Activated CD4-positive, alpha-beta memory T cell treated with anti-CD3 and anti-CD28 coated beads, Interleukin-2, amount 10 ng/mL, durations not matched to agents 7 days and 5 days (primary cell): ENCODE measurements at places on chromosomes 6 and 20. TPM values are rescaled to one million over a fixed set of nuclear protein-coding genes. Genes with fewer than 3 reads are reported as not detected.

EEF1E1 gene
- total RNA-seq: 29.8 TPM

FANCE gene
- total RNA-seq: 10.3 TPM

PERP gene
- 18.0 TPM for total RNA-seq

NKAIN2 gene
- not detected for total RNA-seq

KIF6 gene
- total RNA-seq: not detected

PAX1 gene
- total RNA-seq: not detected

ID4 gene
- total RNA-seq: not detected

BTN1A1 gene
- total RNA-seq: not detected

FOXA2 gene
- total RNA-seq: not detected

DNA sequence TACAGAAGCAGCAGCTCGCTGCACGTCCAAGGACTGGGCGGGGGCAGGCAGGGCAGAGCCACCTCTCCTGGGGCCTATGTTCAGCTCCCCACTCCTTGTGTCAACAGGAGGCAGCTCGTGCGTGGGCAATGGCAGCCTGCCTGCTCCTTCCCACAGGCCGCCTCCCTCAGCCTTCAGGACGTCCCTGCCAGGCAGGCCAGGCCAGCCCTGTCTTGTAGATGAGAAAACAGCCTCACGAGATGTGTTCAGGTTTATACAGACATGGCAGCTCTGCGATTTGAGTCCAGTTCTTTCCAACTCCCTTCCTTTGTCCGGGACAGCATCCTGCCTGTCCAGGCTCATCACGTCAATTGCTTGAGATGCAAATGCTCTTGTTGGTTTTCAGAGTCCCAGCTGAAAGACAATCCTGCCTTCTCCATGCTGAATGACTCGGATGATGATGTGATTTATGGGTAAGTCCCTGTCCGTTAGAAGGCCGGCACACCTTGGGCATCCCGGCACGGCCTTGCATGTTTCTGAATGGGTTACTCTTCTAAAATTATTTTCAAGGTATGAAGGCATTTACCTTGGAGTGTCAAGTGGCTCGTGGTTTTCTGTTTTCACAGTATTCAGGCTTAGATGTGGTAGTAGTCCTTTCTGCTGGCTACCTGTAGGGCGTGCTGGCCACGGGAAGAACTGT is 13.5 kb downstream of the DYNLT1 start:
- peak; percentile 15 for DNase-seq

DNA sequence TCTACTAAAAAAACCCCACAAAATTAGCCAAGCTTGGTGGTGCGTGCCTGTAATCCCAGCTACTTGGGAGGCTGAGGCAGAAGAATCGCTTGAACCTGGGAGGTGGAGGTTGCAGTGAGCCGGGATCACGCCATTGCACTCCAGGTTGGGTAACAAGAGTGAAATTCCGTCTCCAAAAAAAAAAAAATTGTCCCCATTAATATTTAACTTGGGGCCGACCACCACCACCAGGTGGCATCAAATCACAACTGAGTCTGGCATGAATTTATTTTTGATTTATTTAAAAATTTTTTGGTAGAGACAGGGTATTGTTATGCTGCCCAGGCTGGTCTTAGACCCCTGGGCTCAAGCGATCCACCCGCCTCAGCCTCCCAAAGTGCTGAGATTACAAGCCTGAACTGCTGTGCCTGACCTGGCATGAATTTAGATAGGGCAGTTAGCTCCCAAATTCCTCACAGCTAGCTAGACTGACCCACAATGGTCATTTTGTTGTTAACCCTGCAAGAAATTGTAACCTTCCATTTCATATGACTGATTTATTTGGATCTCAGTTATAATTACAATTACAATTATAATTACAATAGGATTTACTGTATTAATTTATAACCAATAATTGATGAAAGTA is 17.1 kb upstream of the BEND3 start:
- DNase-seq: peak; percentile 23

DNA sequence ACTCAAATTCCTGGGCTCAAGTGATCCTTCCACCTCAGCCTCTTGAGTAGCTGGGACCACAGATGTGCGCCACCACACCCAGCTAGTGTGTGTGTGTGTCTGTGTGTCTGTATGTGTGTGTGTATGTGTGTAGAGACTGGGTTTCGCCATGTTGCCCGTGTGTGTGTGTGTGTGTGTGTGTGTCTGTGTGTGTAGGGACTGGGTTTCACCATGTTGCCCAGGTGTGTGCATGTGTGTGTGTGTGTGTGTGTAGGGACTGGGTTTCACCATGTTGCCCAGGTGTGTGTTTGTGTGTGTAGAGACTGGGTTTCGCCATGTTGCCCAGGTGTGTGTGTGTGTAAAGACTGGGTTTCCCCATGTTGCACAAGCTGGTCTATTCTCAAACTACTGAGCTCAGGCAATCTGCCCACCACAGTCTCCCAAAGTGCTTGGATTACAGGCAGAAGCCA is 28.3 kb downstream of the CDK5RAP1 start:
- no peak for DNase-seq

DNA sequence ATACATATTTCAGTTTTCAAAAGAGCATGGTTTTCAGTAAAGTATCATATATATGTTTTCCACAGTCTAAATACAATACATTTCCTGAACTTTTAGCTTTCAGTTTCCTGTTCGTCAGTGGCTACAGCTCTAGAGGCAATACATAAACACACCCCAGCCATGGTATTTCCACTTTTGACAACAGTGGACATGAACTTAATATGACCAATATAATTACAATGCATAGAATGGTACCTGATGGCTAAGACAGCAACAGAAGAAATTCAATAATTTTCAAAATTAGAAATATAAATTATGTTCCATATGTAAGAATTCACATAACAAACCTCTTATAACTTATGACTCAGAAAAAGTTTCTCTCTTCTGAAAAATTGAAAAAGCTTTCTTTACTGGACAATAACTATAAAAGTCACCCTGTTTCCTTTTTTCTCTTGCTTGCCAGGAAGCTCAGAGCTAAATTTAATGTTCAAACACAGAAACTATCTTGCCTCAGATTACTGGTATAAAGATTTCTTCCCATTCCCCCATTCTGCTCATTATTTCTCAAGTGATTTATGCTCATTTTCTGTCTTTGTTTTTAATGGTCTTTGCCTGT is 19.2 kb downstream of the FKBP5 start:
- no peak for DNase-seq

DNA sequence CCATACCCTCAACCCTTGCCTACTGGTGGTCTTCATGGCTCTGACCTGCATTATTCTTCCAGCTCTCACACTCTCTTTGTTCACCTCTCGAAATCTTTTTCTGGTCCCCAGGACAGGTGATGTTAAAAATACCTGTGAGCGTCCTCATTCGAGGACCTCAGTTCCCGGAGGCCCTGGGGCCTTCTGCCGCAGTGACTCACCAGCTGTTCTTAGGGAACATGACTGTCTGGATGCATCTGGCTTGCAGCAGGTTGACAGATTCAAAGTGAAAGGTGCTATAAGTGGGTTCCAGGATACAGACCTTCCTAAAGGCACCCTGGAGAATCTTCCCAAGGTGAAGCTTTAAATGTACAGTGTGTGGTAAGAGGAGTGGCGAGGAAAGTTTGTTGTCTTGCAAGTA is 210.4 kb upstream of the KCNG1 start:
- DNase-seq: no peak

DNA sequence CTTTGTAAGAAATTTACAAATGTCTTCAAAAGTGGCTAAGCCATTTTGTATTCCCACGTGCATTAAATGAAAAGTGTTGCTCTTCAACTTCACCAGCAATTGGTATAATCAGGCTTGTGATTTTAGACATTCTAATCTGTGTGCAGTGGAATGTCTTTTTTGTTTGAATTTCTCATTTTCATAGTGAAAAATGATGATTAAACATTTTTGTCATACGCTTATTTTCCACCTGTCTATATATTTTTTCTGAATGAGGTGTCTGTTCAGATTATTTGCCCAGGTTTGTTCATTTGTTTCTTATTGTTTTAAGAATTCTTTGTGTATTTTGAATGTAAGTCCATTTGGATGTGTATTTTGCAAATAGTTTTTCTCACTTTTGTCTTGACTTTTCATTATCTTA is 558.1 kb downstream of the TENT5A start:
- no peak for DNase-seq

- no peak for DNase-seq
Measured at GRCh38 chr20:9590189-9590588, 75.8 kb downstream of the LAMP5 start.

- no peak for DNase-seq
Measured at GRCh38 chr20:53129563-53129962, 157.4 kb downstream of the TSHZ2 start.

GRCh38 chr6:49552596-49552995 is 2.1 kb downstream of the C6orf141 start:
- DNase-seq: no peak

DNA sequence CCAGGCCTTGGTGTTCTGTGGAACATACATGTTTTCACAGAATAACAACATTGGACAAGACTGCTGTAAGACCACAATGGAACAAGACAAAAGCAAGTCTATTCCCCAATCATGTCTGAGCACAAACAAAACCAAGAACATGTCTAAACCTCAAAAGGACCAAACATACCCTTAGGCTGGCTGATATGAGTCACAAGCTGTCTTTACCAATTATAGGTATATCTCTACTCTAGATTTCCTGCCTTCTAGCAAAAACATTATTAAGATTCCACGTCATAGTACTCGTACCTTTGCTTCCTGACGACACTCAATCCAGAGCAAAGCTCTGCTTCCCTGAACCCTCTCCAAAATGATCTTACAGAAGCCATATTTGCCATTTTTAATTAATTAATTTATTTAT is 15.4 kb upstream of the L3MBTL1 start:
- DNase-seq: no peak
